ENCODE measurements at places on chromosomes 1 and 21.

- DNase-seq, result no peak
Observed at GRCh38 chr21:27466140-27466539, 499.3 kb upstream of the ADAMTS5 start.

DNA sequence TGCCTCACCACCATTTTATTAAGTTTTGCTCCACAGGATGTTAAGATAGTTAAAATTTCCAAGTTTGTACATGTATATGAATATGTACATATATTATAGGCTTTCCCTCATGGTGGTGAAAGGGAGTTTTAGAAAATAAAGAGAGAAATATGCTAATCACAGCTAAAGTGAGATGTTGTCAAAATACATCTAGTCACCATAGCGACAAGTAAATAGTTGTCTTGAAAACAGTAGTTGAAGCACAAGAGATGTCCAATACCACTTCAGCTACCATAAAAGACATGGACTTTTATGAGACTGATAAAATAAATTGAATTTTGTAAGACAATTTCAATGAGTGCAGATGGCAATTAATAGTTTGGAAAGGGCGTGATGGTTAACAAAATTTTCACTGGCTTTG, 1600.0 kb downstream of the BRINP3 start:
- no peak for DNase-seq

DNA sequence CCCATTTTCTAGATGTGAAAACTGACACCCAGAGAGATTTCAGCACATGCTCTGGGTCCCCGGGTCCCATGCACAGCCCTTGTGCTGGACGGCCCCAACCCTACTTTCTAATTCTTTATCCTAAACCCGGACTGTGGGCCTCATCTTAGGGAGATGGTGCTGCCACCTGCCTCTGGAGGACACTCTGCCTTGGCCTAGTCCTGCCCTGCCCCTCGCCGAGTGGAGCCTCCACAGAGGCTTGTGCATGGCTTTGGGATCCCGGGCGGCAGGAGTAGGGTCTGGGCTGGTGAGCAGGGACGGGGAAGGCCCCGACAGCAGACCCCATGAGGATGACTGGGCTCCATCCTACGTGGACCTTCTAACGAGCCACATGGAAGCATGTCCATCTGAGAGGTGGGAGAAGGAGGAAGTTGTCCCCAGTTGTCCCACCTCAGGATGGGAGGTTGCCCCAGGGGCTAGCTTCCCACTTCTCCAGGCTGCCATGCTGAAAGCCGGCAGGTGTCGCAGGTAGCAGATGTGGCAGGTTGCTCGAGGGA, 12.4 kb downstream of the MX2 start:
- DNase-seq, result no peak

GRCh38 chr1:6440198-6441126, 15.9 kb downstream of the ESPN start:
- peak; percentile 67 for DNase-seq

DNA sequence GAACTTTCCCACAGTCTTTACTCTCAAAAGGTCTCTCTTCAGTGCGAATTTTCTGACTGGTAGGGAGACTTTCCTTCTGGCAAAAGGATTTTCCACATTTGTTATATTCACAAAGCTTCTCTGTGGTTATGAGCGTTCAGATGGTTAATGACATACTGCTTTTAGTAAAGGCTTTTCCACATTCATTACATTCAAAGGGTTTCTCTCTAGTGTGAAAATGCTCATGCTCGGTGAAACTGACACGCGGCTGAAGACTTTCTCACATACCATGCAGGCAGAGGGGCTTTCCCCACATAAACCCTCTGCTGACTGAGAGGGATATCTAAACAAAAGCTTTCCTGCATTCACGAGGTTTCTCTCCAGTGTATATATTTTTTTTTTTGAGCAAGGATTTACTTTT, 9.9 kb upstream of the KLF18 start:
- DNase-seq, result no peak

GRCh38 chr1:229108598-229109201, 162.2 kb upstream of the RAB4A start:
- no peak for DNase-seq

DNA sequence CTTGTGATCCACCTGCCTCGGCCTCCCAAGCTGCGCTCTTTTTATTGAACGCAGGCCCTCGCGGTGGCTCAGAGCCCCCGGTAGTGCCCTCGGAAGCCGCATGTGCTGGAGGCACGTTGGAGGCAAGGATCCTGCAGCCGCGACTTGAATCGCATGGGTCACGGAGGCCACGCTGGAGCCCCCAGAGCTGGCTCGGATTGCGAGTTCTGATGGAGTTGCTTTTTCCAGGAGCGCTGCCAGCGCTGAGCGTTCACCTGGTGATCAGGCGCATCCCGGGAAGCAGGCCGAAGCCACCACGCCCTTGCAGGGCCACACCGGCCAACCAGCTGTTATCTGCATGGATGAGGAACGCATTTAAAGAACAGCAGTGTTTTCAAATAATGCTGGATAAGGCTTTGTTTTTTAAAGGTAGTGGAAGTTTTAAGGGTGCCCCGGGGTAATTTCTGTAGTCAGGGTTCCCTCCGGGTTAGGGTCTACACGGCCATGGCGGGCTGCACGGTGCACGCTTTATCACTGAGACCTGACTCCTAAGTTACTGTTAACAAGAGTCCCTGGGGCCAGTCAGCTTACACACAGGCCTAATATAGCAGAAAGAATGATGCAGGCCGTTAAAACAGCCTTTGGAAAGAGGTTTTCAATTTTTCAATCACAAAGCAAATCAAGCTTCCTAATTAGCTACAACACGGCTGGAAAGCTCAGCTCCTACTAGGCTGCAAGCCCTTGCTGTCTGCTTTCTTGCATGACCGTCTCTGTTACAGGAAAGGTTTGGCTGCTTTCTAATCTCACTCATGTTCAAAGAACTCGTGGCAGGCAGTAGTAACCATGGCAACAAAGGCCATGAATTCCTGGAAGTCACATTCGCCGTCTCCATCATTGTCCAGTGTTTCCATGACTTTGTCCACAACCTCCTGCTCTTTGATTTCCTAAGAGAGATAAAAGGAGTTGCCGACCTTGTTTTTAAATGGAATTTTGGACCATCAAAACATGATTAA, 6.0 kb downstream of the S100B start:
- no peak for DNase-seq

DNA sequence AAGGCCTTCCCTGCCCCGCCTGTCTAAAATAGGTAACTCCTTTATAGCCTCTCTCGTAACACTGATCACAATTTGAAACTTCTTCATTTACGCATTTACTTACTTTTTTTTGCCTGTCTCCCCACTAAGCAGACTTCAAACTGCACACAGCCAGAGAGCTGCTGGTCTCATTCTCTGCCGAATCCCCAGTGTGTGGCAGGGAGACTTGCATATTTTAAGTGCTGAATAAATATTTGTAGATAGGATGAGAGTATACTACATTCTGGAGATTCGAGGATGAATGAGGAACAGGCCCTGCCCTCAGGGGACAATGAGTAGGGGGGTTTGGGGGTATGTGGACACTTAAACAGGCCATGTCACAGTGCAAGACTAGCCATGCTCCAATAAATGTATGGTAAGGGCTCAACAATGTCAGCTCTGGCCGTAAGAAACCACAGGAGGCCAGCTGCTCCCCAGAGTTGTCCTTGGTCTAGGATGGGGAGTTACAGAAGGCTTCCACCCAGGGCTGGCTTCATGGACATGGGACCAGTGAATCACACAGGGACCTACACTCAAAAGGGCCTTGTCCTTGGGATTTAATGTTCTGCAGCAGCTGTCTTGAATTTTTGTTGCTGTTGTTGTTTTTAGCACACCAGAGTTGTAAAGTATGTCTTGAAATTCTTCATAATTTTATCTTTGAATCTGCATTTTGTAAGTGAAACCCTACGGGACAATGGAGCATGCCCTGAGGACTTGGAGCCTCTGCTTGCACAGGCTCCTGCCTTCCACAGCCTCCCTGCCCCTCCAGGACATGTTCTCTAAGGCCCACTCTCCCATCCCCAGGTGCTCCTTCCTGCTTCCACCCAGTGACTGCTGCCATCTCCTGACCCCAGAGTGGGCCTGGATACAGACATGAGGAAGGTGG, 8.5 kb downstream of the DIO1 start:
- DNase-seq, result no peak

DNA sequence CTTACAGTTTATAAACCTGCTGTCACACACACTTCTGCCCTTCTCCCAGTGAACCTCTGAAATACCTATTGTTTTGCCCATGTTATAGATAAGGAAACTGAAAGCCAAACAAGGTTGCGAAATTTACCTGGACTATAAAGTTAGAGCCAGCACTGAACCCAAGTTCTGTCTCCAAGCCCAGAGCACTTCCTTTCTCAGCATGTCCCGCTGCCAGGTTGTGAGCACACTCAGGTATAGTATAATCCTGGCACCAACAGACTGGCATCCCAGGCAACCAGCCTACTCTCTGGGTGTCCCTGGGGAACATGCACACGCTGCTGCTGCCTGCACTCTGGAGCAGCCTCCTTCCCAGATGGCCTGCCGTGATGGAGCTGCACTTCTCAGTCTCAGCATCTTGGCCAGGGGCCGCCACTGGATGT, 45.1 kb downstream of the PGBD5 start:
- DNase-seq, result no peak

- DNase-seq, result no peak
Observed at GRCh38 chr1:41715441-41716095, 203.2 kb downstream of the HIVEP3 start.

GRCh38 chr1:193060938-193061337, 1.5 kb downstream of the RO60 start:
- DNase-seq, result no peak

DNA sequence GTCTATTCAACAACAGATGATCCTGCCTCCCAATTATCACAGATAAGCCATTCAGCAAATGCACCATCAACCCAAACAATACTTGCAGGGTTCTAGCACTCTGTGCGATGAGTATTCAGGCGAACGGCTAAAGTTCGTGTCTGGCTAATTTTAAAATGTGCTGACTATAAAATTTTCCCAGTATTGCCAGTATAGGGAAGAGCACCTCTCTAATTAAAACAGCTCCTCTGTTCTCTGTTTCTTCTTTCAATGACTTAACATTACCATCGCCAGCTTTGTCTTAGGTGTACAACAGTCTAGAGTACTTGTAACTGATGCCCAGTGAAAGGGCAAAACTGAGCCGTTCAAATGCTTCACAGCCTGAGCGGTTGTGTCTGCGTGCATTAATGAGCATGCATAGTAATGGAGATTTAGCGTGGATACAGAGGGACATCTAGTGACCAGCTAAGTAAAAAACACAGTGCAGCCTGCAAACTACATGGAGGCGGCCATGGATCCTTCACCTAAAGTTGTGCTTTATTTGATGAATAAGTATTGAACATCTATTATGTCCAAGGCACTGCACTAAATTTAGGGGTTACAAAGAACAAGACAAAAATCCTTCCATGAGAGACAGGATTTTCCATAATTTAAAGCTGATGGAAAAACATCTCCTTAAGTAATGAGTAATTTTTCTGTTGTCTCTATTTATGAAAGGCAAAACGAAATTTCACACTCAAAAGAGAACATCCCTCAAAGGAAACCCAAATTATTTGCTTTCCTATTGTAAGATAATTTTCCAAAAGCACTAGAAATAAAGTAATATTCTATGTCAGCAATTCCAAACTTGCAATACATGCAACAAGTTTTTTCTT, 120.0 kb downstream of the SETD4 start:
- DNase-seq, result no peak

- DNase-seq, result no peak
Observed at GRCh38 chr1:40064797-40065499, 24.4 kb downstream of the CAP1 start.

DNA sequence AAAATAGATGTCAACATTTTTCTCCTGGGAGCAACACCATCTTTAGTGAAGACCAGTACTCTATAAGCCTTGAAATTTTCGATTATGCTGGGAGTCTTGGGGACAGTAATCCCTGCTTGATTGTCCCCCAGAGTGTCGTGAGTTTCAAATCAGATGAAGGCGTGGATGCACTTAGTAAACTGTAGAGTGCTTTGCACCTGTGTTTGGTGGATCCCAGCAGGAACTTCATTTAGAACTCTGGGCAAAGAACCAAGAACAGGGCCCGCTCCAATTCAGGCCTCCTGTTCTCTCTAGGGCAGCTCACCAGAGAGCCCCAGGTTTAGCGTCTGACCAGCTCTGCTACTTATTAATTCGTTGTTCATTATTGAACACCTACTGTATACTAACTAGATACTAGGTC, 1.5 kb downstream of the GPX7 start:
- no peak for DNase-seq

DNA sequence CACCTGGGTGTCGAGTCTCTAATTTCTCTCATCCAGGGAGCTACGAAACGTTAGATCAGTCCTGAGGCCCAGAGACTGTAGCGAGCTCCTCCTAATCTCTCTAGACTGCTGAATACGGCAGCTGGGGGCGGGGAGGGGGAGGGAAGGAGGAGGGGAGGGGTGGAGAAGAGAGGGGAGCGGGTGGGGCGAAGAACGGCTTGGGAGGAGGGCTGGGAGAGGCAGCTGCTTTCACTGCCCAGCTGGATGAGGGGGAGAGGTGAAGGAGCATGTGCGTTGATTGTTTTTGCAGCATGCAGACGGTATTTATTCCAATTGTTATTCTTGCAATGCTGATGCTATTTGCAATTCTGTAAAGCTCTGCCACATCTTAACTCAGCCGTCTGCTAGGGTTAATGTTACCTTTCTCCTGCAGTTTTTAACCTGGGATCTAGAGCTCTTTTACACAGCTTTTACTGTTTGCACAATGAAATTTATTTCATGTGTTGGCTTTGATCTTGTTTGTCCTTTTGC, 790 bp downstream of the DNAJC6 start:
- DNase-seq, result no peak

DNA sequence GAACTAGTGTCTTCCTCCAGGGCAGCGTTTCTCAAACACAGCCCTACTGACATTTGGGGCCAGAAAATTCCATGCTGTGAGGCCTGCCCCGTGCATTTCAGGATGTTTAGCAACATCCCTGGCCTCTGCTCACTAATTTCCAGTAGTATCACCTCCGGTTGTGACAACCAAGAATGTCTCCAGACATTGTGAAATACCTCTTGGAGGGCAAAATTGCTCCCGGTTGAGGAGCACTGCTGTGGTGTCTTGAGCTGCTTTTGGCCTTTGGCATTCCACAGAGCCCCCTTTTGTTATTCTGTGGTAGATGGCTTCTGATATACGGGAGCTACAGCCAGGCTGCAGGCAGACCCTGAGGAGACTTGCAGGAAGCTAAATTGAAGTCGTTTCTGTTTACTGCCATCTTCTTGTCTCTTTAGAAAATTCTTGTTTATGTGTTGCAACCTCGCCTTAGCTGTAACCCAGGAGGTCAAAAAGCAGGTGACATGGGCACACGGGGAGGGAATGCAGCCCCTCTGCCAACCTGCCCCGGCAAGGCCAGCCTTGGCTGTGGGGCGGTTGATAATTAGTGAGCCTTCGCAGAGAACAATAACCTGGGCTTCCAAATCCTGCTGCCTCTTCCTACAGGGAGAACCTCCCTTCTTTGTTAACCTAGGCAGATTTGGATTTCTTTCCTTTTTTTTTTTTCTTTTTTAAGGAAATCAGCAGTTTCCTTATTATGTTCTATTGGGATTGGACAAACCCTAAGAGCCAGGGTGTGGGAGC, 74.7 kb upstream of the AKT3 start:
- no peak for DNase-seq

- DNase-seq, result no peak
Observed at GRCh38 chr1:171115280-171115897, 24.7 kb downstream of the FMO3 start.

GRCh38 chr1:186839041-186839400, 10.3 kb downstream of the PLA2G4A start:
- DNase-seq, result no peak
